ENCODE measurements at places on chromosomes 5 and 9. TPM values are rescaled to one million over a fixed set of nuclear protein-coding genes. Genes with fewer than 3 reads are reported as not detected.

SAP30L gene
- 18.4 TPM for total RNA-seq

EGFLAM gene
- total RNA-seq: 10.1 TPM

TRIM36 gene
- 1.8 TPM for total RNA-seq

PGM5 gene
- total RNA-seq: 2.0 TPM

N4BP3 gene
- 0.43 TPM for total RNA-seq

PCDHGA4 gene
- total RNA-seq: 5.0 TPM

SPATA6L gene
- total RNA-seq: 0.43 TPM

COX7C gene
- 121 TPM for total RNA-seq

TMEM171 gene
- total RNA-seq: 5.5 TPM

AGXT2 gene
- not detected for total RNA-seq

KCNV2 gene
- not detected for total RNA-seq

SLC46A2 gene
- total RNA-seq: not detected

MORN5 gene
- total RNA-seq: not detected

PSIP1 gene
- total RNA-seq: 35.8 TPM

CDC42SE2 gene
- total RNA-seq: 40.9 TPM

RNF208 gene
- total RNA-seq: 0.43 TPM

ACSL6 gene
- not detected for total RNA-seq

All from placental pericyte (primary cell).